ENCODE measurements at places on chromosomes 4 and X.

- no peak for DNase-seq
These were observed 27.6 kb upstream of the ZNF81 start for GRCh38 chrX:47808904-47809788.

GRCh38 chr4:152779513-152780266 is at the start of the genes ARFIP1 and TIGD4:
TSS of gene ARFIP1 (plus strand) at chr4:152779954. CDS start at chr4:152829634, 49,680 bp downstream.
TSS of gene TIGD4 (minus strand) at chr4:152779730. CDS start at chr4:152771004, 8,726 bp downstream.
- peak; percentile 98 for DNase-seq

DNA sequence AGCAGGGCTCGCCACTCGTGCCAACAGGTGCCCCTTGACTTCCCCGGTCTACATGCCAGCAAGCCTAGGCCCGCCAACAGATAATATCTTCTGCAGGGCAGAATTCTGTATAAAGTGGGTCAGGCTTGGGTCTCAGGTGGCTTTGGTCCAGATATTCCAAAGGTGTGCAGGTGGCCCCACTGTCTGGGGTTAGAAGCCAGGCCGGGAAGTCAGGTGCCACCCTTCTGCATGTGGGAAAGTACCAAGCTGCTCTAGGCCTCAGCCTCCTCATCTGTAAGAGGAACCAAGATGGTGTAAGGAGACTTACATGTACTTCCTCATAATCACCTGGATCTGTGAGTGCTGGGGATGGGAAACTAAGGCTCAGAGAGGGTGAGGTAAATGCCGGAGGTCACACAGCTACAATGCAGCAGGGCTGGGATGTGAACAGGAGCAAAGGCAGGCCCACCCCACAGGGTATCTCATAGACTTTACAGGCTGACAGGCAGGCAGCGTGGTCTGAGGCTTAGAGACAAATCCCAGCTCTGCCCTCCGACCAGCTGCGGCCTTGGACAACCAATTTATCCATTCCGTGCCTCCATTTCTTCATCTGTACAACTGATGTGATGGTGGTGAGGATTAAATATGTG is 35.9 kb downstream of the WDR1 start:
- no peak for DNase-seq

- DNase-seq, result no peak
These were observed 52.2 kb downstream of the DCUN1D4 start for GRCh38 chr4:51895158-51895557.

DNA sequence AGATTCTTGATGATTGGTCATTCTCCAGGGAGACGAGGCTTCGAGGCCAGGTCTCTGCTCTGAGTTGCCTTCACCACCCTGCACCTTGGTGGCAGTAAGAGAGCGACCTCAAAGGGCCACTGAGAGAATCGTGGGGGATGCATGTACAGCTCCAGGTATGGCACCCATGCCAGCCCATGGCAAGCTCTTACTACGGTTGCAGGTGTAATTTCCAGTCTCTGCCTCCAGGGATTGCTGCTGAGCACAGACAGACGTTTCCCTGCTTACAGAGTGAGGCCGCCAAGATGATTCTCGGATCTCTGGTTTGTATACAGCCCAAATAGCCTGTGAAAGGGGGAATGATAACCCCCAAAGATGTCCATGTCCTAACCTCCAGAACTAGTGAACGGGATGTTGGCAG is 16.3 kb upstream of the DRD5 start:
- DNase-seq, result no peak
